ENCODE measurements at places on chromosomes 11 and 22.

DNA sequence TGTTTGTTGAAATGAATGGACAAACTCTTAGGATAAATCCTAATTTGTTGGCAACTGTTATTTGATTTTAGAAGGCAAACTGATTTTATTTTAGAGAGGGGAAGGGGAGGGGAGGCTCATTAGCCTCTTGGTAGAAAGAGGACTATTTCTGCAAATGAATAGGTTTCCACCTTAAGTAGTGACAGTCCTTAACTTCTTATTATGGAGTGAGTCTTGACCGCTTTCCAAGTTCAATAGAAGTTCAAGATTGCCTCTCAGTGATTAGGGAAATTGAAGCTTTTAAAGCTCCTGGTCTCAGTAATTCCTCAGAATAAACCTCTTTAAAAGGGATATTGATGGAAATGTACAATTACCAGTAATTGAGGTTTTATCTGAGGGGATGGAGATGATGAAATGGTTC lies 55.7 kb downstream of the PANX1 start:
- DNase-seq = no peak

DNA sequence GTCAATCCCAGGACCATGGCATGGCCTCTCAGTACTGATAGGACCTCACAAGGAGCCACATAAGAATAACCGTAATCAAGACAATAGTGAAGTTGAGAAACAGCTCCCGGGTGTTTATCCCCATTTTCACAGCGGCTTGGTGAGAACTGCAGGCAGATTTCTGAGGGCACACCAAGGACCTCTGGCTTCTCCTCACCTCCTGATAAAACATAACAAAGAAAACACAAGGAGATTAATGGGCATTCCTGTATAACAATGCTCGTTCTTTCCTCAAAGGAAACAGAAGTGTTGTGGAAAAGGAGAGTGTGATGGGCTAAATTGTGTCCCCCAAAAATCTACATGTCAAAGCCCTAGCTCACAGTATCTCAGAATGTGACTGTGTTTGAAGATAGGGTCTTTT lies 4.0 kb downstream of the SLN start:
- no peak for DNase-seq

- peak; percentile 76 for DNase-seq
Measured at GRCh38 chr11:117096201-117096991, 1.8 kb downstream of the SIK3 start.

DNA sequence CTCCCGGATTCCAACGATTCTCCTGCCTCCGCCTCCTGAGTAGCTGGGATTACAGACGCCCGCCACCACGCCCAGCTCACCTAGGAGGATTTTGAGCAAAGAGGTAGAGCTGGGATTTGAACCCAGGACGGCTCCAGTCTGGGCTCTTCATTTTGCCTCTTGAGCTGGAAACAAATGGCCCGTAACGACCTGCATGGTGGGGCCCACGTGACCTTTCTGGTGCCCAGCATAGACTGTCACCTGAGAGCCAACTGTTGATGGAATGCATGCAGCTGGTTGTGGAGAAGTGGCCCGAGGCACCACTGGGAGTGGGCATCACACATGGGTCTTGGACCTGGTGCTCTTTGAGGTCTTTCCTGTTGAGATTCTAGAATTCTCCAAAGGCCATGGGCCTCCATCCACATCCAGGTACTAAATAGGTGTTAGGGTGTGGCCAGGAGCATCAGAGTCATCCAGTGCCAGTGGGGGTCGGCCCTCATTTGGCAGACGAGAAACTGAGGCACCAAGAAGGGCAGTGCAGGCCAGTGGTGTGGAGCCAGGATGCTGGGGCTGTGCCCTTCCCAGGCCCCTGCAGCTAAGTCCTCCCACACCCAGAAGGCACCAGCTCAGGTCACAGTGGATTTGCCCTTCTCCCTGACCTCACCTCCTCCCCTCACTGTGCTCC lies 3.9 kb downstream of the ATF4 start:
- DNase-seq = no peak

GRCh38 chr22:27226666-27227065 lies 569.3 kb downstream of the MIAT start:
- DNase-seq = no peak

- DNase-seq = no peak
Measured at GRCh38 chr22:41106122-41106968, 14.0 kb downstream of the EP300 start.

DNA sequence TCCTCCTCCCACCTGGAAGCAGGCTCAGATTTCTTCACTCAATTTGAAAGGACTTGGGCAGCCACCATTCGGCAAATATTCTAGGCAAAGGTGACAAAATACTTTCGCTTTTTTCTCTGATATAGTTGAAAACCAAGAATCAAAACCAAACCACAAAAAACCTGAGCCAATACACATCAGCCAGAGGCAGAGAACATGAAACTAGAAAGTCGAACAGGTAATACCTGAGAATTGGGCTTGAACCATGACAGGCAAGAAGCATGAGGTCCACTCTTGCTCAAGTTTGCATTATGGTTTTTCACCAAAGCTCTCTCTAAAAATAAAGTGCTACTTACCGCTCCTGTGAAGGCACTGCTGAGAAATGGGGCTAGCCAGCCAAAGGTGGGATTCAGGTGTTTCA lies 26.2 kb upstream of the LDLRAD3 start:
- DNase-seq = no peak

DNA sequence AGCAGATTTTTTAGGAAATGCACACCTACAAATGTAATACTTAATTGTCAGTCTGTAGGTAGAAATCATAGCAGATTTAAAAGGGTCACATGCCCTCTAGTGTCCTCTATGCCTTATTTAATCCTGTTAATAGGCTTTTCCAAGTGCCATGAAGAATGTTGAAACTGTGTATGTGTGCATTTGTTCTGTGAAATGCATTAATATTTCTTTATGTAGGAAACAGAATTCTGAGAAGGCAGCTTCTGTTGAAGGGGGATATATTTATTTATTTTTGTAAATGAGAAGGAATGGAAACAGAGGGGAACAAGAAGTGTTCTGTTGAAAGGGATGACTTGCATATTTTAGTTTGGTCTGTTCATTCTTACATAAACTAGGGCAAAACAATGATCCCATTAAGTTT lies 51.0 kb downstream of the SVIP start:
- DNase-seq = peak; percentile 75

DNA sequence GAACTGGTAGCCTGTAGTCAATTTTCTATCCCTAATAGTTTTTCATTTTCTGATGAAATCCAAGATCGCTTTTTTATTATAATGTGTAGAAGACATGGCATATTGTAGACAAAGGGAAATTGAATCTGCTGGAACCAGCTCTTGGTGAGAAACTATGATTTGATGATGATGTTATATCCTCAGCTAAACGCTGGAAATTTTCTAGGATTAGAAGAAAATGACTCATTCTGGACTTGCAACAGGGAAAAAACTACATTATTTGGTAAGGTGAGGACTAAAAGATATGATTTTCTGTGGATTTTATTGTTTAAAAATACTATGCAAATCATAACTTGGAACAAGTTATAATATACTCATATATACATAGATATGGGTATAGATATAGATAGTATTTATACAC lies 14.1 kb upstream of the PGM2L1 start:
- DNase-seq = no peak

All from midbrain (tissue), 1 donor.